ENCODE measurements at places on chromosomes 2 and 18.

GRCh38 chr2:150450765-150451164, 36.7 kb downstream of the RND3 start:
- no peaks in the 10 kb centered on the region for H3K36me3 ChIP-seq
- no peaks in the 10 kb centered on the region for H3K27me3 ChIP-seq
- no peak overlapping the region for H3K4me3 ChIP-seq
- DNase-seq: no peak

DNA sequence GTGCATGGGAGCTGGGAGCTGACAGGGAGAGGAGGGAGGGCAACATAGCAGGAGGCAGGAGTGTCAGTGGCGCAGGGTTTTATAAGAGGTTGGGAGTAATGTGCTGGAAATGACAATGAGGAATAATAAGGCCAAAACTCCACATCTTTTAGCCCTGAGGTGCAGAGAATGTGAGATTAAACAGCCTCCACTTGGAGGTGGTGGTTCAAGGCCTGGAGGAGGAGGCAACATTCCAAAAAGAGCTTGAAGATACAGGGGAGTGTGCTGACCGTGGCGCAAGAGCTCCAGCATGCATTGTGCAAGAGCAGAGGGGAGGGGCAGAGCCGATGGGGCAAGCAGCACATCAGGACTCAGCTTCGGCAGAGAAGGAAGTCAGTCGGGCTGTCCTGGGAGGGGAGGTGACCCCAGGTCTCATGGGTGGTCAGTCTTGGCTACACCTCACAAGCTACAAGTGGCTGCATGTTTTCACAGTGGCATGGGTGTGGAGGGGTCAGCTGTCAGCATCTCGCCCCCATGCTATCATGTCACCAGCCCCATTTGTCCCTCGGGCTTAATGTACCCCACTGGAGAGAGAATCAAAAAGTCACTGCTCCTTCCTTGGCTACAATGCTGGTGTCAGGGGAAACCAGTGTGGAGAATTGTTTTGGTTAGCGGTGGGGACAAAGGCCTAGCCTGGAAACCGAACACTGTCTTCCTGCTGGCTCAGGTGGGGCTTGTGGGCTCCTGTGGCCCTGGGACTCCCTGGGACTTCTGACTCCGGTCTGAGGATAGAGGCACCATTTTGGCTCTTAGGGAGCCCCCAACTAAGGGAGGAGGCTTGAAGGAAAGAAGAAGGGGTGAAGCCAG, 208.0 kb downstream of the ZFP36L2 start:
- no peaks in the 10 kb centered on the region for H3K36me3 ChIP-seq
- H3K4me3 ChIP-seq: no peak overlapping the region
- no peaks in the 10 kb centered on the region for H3K27me3 ChIP-seq
- DNase-seq: peak; percentile 70
- peaks cover 7% of the 10 kb centered on the region for H3K4me1 ChIP-seq

DNA sequence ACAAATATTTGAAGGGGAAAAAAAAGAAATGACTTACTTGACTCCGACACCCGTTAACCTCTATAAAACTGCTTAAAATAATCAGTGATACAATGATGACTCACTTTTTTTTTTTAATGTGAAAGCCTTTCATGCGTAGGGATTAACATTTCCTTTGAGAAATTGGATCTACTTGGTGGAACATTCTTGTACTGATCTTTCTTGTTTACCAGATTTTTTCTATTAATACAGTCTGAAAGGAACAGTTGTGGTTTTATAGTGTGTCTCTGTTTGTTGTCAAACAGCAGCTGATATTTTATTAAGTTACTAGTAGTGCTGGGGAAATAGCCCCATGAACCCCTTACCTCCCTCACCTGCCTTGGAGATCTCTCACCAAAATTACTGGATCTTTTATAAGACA, 40.2 kb upstream of the NEB start:
- no peak overlapping the region for H3K4me3 ChIP-seq
- peaks cover 11% of the 10 kb centered on the region for H3K4me1 ChIP-seq
- H3K36me3 ChIP-seq: peaks cover 14% of the 10 kb centered on the region
- DNase-seq: no peak
- H3K27ac ChIP-seq: no peak overlapping the region
- no peaks in the 10 kb centered on the region for H3K27me3 ChIP-seq

DNA sequence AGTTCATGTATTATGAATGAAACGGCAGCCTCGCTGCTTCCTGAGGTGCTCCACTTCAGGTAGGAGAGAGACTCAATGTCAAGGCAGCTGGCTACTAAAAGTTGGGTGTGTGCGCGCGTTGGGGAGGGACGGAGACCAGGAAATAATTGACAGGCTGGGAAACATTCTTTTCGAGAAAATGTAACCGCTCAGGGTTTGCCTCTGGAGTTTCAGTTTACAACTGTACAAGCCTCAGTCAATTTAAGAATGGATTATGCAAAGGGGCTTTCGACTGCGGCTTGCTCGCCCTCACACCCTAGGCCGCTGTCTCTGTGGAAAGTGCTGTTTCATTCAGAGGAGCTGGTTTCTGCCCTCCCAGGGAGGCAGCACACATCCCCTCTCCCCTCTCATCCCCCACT, 4.4 kb upstream of the SPRED2 start:
- H3K27me3 ChIP-seq: no peaks in the 10 kb centered on the region
- peak overlapping the region; percentile 98 for H3K27ac ChIP-seq
- H3K4me1 ChIP-seq: peaks cover 21% of the 10 kb centered on the region
- H3K4me3 ChIP-seq: peak overlapping the region; percentile 63
- H3K36me3 ChIP-seq: no peaks in the 10 kb centered on the region
- DNase-seq: no peak

DNA sequence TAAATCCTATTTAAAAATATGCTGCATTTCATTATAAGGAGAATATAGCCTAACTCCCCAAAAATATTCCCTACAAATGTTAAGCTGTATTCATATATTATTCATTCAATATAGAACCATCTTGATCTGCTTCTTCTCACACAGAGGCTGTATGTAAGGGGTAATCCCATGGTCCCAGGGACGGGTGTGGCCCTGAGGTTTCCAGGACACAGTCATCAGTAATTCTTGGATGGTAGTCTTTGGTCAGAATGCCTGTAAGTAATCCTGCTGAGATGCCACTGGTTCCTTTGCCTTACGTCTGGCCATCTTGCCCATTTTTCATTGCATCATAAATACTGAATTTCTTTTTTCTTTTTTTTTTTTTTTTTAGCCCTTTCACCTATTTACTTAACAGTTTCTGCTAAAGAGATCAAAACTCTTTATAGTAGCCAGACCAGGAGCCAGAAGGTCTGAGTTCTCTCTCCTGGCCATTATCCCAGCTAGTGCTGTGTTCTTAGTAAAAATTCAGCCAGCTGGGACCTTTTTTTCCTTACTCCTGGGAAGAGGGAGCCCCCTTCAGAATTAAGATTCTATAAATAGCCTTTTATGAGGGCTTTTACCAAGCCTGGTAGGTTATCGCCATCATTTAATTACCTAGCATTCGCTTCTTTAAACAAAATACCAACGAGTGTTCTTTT, 134.9 kb downstream of the SOX11 start:
- peak; percentile 82 for DNase-seq
- H3K4me1 ChIP-seq: peaks cover 8% of the 10 kb centered on the region
- H3K27ac ChIP-seq: no peak overlapping the region
- no peaks in the 10 kb centered on the region for H3K27me3 ChIP-seq

GRCh38 chr2:120525056-120526046, 179.4 kb downstream of the INHBB start:
- H3K4me1 ChIP-seq: peaks cover 9% of the 10 kb centered on the region
- peaks cover 32% of the 10 kb centered on the region for H3K27me3 ChIP-seq
- DNase-seq: no peak
- H3K27ac ChIP-seq: no peak overlapping the region
- no peak overlapping the region for H3K4me3 ChIP-seq

DNA sequence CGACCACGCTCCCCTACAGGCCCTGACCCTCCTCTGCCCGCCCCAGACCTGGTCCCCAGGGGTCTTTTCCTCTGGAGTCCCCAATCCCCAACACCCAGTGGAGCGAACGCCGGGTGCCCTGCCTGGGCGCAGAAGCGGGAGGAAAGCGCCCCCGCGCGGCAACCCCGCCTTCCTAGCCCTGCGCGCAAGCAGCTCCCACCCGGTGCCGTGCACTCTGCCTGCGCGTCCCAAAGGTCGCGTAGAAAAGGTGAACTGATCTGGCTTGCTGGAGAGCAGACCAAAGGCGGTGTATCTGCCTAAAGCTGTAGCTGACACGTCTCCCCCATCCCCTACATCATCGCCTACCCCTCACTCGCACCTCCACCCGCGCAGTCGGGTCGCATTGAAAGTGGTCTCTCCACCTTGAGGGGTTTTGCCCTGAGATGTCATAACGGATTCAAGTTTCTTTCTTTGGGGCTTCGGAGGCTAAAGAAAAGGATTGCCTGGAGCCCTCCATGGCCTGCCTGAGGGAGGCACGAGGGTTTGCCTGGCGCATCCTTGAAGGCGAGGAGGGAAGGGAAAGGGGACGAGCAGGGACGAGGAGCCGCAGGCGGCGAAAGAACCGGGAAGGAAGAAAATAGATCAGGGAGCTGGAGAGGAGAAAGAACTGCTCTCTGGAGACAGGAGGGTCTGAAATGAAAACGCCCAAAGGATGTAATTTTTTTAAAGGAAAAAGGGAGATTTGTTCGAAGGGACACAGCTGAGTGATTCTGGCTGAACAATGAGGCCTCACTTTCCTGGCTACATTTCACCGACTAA, 5.8 kb downstream of the GAD1 start:
- H3K27me3 ChIP-seq: peaks cover 95% of the 10 kb centered on the region
- no peaks in the 10 kb centered on the region for H3K36me3 ChIP-seq
- H3K4me3 ChIP-seq: no peak overlapping the region
- peaks cover 43% of the 10 kb centered on the region for H3K4me1 ChIP-seq

DNA sequence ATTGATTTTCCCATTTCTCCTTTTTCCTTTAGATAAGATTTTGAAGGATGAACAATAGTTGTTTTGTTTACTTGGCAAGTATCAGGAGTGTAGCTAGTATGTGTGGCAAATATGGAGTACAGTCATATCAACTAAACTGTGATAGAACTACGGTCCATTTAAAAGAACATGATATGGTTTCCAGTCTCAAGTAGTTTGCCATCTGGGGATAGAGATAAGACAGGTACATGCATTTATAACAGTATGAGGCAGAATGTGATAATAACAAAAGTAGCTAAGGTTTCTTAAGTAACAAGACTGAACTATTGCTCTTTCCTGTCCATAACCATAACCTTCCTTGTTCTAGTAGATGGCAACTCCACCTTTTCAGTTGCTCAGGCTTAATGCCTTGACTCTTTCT, 75.6 kb upstream of the TACR1 start:
- H3K4me1 ChIP-seq: no peaks in the 10 kb centered on the region
- no peaks in the 10 kb centered on the region for H3K27me3 ChIP-seq
- DNase-seq: no peak
- H3K36me3 ChIP-seq: no peaks in the 10 kb centered on the region

GRCh38 chr18:10072671-10073175, 158.9 kb downstream of the VAPA start:
- H3K36me3 ChIP-seq: no peaks in the 10 kb centered on the region
- no peak overlapping the region for H3K4me3 ChIP-seq
- H3K27me3 ChIP-seq: peaks cover 3% of the 10 kb centered on the region
- no peak for DNase-seq
- no peak overlapping the region for H3K27ac ChIP-seq
- H3K4me1 ChIP-seq: peaks cover 12% of the 10 kb centered on the region

- no peak overlapping the region for H3K4me3 ChIP-seq
- H3K4me1 ChIP-seq: no peaks in the 10 kb centered on the region
- no peak overlapping the region for H3K27ac ChIP-seq
- peak; percentile 61 for DNase-seq
- peaks cover 2% of the 10 kb centered on the region for H3K27me3 ChIP-seq
Observed at GRCh38 chr18:10417664-10418063, 36.8 kb upstream of the APCDD1 start.

- no peaks in the 10 kb centered on the region for H3K27me3 ChIP-seq
- peak; percentile 72 for DNase-seq
- H3K4me3 ChIP-seq: no peak overlapping the region
- H3K27ac ChIP-seq: peak overlapping the region; percentile 23
Observed at GRCh38 chr2:5777131-5777535, 84.9 kb downstream of the SOX11 start.

DNA sequence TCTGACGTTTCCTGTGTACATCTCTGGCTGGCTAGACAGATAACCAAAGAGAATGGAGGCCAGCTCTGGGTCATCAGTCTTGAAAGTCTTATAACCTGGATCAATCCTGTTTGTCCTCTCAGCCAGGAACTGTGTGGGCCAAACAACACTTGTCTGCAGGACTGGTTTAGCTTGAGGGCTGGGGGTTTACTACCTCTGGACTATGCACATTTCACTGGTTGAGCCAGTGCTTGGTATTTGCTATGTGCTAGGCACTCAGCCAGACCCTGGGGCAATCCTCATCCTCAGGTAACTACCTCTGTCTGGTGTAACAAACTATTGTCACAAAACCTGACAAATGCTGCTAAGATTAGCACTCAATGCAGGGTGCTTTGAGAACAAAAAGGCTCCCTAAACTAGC, 169.7 kb downstream of the HAUS1 start:
- H3K4me1 ChIP-seq: peaks cover 9% of the 10 kb centered on the region
- no peak overlapping the region for H3K4me3 ChIP-seq
- H3K27ac ChIP-seq: no peak overlapping the region
- H3K36me3 ChIP-seq: peaks cover 3% of the 10 kb centered on the region
- H3K27me3 ChIP-seq: no peaks in the 10 kb centered on the region

DNA sequence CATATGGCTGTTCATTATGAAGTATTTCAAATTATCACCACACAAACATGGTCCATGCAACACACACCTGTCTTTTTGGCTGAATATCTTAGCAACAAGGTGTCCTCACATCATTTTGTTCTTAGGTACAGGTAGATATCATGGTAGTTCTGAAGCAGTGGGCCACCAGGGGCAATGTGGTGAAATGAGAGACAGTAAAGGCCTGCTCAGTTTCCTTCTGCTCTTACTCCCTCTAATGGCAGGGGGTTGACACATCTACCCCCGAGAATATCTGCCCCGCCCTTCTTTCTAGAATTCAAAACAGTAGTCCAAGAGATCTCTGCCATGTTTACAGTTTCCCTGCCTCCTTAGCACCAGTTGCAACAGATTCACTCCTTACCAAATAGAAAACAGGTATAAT, 147.0 kb upstream of the KLHL14 start:
- H3K27me3 ChIP-seq: no peaks in the 10 kb centered on the region
- H3K36me3 ChIP-seq: no peaks in the 10 kb centered on the region
- DNase-seq: no peak
- H3K4me3 ChIP-seq: no peak overlapping the region
- no peak overlapping the region for H3K27ac ChIP-seq

DNA sequence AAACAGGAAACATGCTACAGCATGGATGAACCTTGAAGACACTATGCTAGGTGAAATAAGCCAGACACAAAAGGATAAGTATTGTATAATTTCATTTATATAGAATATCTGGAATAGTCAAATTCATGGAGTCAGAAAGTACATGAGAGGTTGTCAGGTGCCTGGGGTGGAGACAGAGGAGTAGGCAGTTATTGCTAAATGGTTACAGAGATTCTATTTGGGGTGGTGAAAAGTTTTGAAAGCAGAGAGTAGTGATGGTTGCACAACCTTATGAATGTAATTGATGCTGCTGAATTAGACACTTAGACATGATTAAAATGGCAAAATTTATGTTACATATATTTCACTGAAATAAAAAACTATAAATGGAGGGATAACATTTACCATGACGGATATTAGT, 197.4 kb downstream of the VAPA start:
- no peaks in the 10 kb centered on the region for H3K4me1 ChIP-seq
- H3K4me3 ChIP-seq: no peak overlapping the region
- no peak for DNase-seq
- H3K27me3 ChIP-seq: no peaks in the 10 kb centered on the region
- no peak overlapping the region for H3K27ac ChIP-seq
- no peaks in the 10 kb centered on the region for H3K36me3 ChIP-seq

- peak; percentile 39 for DNase-seq
- no peaks in the 10 kb centered on the region for H3K27me3 ChIP-seq
- no peaks in the 10 kb centered on the region for H3K4me1 ChIP-seq
Observed at GRCh38 chr2:63827749-63828148, 13.9 kb upstream of the UGP2 start.

GRCh38 chr2:9806298-9806610, 37.0 kb upstream of the TAF1B start:
- no peaks in the 10 kb centered on the region for H3K27me3 ChIP-seq
- peaks cover 24% of the 10 kb centered on the region for H3K4me1 ChIP-seq
- no peak for DNase-seq
- no peak overlapping the region for H3K4me3 ChIP-seq

Measured in muscle of leg (tissue), 16 donors.